ENCODE measurements at places on chromosomes 4 and X.

DNA sequence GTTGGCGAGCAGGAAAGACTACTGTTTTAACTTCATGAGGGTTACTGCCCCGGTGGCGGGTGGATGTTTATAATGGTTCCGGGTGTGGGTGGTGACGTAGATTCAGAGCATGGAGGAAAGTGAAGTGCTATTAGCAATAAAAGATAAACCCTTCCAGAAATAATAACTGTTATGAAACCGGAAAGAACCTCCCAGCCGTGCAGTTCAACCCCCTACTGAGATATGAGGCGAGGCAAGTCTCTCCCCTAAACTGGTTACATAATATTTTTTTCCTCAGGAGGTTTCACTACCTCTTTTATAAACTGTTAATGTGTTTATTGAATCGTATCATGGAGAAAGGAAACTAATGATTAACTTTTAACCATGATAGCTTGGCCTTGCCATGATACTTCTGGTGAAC is 33.9 kb upstream of the STIM2 start:
- DNase-seq, result no peak

GRCh38 chr4:93659629-93660028 is 168.9 kb upstream of the ATOH1 start:
- DNase-seq, result no peak

- DNase-seq, result no peak
Measured at GRCh38 chr4:22478426-22478825, 37.4 kb downstream of the ADGRA3 start.

DNA sequence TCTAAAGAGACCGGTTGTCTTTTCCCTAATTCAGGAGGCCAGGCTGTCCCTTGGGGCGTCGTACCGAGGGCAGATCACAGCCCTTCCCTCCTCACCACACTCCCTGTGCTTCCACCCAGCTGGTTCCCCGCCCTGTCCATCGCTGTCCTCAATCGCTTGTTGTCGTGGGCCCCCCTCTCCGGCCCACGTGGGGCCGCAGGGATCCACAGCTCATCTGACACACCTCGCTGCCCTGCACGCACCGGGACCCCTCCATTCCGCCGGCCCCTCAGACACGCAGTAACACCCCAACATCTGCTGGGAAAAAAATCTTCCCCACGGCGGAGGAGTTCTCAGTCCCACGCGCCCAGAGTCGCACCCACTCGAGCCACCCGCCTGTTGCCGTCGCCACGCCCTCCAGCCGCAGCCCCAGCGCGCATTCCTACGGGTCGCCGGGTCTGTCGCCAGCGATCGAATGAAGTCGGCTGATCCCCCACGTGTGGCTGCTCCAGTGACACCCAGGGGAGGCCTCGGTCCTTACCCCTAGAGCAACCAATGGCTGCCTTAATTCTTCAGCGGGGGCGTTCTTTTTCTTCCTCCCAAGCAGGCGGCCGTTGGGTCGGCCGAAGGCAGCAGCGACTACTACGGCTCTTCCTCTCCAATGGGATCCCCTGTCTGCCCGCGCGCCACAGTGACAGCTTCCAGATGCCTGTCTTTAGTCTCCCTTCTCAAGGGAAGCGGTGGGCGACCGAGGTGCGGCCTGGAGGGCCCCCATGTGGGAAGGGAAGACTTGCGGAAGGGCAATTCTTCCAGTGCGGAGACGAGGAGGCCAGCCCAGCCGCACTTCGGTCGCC is 893 bp upstream of the SEPTIN11 start:
- DNase-seq, result peak; percentile 45

- DNase-seq, result no peak
Measured at GRCh38 chrX:130173190-130173895, 1.6 kb downstream of the RAB33A start.

GRCh38 chrX:54994099-54994498 is at the start of gene PFKFB1:
PFKFB1 (minus strand) TSS chrX:54994188; CDS start chrX:54994007, 181 bp downstream.
- DNase-seq, result no peak

- DNase-seq, result peak; percentile 56
Measured at GRCh38 chr4:54322818-54323417, 93.8 kb downstream of the PDGFRA start.

- no peak for DNase-seq
Measured at GRCh38 chrX:48474127-48474526, 1.9 kb upstream of the FTSJ1 start.

DNA sequence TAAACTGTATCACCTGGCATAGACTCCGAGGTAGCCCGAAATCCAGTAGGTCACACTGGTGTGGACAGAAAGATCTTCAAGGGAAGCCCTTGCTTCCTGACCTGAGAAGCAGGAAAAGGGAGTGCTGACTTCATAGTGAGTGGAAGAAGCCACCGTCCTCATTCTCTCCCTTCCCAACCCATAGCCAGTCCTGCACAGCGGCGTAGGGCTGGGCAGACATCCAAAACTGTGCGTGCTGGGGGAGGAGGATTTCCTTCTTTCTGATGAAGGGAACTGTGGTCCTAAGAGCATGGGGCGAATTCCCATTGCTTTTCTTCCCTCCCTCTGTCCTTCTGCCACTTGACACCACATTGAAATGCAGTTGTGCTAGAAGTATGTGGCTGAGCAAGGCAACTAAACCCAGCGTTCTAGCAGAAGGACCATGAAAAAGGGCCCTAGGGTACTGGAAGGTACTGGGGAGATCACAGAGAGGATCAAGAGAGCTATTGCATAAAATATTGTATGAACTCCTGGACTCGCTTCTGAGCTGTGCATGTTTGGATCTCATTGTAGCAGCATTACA is 66.9 kb downstream of the STOX2 start:
- no peak for DNase-seq

- no peak for DNase-seq
Measured at GRCh38 chr4:2254665-2255500, 7.0 kb downstream of the MXD4 start.

GRCh38 chr4:83276299-83277040 is 8.1 kb downstream of the COQ2 start:
- no peak for DNase-seq

GRCh38 chr4:57044279-57044678 is 65.6 kb downstream of the POLR2B start:
- no peak for DNase-seq

GRCh38 chr4:155696226-155696625 is 29.6 kb downstream of the GUCY1A1 start:
- no peak for DNase-seq

DNA sequence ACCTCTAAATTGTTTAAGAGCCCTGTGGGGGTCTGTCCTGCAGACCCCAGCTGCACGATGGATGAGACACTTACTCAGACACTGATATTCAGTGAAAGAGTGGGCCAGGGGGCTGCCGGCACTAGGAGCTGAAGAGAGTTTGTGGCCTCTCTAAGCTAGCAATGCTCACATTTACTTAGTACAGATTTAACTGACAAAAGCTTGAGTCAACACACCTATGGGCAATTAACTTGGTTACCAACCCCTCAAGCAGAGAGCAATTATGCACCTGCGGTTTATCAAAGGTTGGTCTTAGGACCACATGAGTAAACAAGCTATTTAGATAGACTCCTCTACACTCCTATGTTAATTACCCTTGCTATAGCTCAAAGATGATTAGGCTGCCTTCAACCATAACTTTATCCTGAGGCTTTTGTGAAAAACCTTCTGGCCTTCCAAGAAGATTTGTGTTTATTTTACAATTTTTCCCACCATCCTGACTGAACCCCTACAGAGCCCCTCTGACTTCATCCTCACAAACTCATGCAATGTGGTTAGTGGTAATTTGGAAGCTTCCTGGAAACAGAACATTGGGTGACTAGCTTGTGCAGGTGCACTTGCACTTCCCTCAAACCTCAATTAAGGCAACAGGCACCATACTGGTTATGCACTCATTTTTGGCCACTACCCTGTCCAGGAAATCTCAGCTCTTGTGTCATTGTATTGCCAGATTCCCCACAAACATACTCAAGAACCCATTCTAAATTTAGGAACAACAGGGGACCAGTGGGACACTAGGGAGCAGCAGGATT is 234.4 kb upstream of the ITM2A start:
- DNase-seq, result no peak

- no peak for DNase-seq
Measured at GRCh38 chr4:7238300-7238960, 46.1 kb downstream of the SORCS2 start.

DNA sequence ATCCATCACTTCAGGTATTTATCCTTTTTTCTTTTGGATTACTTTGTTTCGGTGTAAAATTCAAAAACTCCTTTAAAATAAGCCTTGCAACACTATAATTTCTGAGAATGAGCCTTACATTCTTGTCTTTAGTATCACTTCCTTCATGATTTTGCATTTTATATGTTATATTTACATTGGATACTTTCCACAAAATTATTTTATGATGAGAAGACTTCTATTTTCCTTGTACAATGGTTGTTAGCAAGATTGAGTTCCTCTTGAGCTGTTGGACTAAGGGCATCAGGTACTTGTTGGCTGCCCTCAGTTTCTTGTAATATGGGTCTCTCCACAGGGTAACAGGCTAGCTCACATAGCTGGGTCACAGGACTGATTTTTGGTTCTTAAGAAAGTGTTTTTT is 22.7 kb upstream of the HPGDS start:
- no peak for DNase-seq

- no peak for DNase-seq
Measured at GRCh38 chr4:6929339-6929811, 19.7 kb downstream of the TBC1D14 start.

GRCh38 chrX:47690175-47690574 is 31.2 kb upstream of the UXT start:
- DNase-seq, result no peak

- DNase-seq, result no peak
Measured at GRCh38 chrX:103107836-103108235, 14.9 kb upstream of the NXF3 start.

DNA sequence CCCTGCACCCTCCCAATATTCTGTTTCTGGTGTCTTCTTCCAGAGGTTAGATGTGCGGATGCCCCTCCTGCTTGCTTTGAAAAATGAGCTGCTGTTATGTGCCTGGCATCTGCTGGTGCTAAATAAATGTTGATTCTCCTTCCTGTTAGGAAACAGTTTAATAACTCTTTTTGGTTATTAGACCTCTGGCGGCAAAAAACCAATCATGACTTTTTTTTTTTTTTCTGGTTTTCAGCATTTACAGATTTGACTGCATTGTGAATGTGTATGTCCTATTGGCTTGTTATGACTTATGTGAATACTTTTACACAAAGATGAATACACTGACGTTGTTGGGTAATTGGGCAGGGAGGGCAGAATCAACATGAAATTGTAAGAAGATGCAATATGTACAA is 13.6 kb upstream of the TMEM156 start:
- no peak for DNase-seq

- DNase-seq, result peak; percentile 45
Measured at GRCh38 chr4:161869511-161869910, 294.3 kb downstream of the FSTL5 start.

DNA sequence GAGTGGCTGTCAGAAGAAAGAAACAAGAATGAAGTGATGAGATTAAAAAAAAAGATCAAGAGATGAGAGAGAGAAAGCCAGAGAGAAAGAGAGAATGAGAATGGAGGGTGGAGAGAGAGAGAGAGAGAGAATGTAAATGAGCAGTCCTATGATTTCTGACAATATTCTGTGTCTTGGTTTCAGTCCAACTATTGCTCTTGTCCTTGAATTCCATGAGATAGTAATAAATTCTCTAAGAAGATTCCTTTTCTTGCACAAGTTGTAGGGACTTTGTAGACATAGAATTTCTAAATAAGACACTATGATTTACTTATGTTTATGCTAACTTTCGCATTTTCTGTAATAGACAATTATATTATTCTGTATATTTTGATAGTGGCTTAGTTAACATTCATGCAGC is 149.6 kb upstream of the CTSO start:
- no peak for DNase-seq

DNA sequence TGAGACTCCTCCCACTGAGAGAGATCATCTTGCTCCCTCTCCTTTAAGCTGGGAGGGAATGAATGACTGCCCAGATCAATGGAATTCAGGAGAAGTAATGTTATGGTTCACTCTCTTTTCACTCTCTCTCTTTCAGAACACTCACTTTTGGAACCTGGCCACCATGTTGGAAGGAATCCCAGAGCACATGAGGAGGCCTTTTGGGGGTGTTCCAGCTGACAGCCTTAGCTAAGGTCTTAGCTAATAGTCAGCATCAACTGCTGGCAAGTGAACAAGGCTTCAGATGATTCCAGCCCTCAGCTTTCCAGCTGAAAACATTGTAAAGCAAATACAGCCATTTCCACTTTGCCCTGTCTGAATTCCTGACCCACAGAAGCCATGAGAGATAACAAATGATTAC is 124.0 kb upstream of the CLNK start:
- no peak for DNase-seq

- DNase-seq, result no peak
Measured at GRCh38 chr4:88672987-88673386, 24.6 kb downstream of the NAP1L5 start.

DNA sequence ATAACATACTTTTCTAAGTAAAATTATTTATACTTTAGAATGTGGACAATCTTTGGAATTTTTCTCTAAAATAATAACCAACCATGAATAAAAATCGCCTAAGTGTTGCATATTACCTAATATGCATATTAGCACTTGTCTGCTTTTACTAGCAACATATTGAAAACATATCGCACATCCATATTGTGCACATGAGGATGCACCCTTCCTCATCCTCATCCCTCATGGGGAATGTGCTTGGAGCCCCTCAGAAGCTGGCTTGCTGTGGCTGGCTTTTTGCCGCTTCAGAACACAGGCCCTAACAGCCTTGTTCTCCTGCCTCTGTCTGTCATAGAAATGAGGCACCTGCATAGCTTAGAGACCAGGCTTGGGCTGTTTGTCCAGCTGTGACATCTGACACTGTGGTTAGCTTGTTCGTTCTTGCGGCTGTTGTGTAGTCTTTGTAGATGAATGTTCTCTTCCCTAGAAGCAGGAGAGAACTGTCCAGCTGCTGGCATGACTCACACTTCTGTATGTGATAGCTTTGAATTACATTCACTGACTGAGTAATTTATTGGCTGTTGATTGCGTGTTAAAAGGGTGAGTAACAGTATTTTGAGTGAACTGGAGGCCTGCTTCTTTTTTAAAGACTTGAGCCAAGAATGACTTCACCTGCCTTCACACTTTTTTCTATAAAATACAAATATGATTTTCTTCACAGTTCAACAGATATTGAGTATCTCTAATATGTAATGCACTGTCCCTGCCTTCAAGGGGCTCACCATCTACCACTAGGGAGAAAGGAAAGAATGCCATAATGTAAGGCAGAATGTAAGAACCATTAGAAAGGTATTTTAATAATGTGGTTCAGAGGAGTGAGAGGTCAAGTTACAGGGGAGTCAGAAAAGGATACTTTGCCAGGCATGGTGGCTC is 81.9 kb downstream of the HMGB2 start:
- DNase-seq, result peak; percentile 66

- no peak for DNase-seq
Measured at GRCh38 chr4:54709400-54709799, 51.6 kb downstream of the KIT start.

DNA sequence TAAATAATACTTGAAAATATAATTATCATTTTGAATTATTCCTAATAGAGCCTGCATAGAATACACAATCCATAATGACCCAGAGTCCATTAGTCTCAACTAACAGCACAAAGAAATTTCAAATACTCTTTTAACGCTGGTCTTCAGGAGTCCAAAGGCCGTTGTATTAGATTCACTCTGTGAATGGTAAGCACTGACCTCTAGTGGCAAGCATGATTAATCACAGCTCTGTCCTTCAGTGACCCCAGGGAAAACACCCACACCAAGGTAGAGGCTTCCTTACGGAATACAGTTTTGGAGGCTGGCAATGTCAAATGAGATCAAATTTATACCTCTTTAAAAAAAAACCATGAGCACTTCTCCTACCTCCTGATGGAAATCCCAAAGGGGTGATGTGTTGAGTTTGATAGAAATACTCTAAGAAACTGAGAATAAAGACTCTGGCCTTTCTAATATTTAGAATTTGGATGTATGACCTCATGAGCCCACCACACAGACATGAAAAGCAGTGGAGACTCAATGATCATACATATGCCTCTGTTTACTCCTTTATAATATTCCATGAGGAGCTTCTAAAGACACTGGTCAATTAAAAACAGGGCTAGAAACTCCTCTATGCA is 147.2 kb upstream of the DKK2 start:
- peak; percentile 19 for DNase-seq

All from NCI-H2171 treated with DMSO at 0.1 percent for 48 hours (cell line).